ENCODE measurements at places on chromosomes 4 and X.

GRCh38 chr4:26682436-26682835 is 98.6 kb downstream of the TBC1D19 start:
- no peak for DNase-seq

- no peak for DNase-seq
Measured at GRCh38 chr4:13176741-13177142, 307.4 kb downstream of the RAB28 start.

DNA sequence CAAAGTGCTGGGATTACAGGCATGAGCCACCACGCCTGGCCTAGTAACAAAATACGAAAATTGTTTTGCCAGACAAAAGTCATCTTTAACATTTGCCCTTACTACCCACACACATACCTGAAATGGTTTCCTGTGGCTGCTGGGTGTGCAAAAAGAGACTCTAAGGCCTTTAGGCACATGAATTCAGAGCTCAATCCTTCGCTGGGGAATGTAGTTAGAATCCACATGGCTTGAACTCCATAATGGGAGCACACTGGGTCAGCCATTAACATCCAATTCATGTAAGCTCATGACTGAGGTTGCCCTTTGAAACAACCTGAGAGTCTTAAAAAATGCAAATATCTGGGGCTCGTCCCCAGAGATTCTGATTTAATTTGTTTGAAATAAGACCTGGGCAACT is 87.8 kb downstream of the HPGD start:
- DNase-seq: no peak

GRCh38 chr4:180422989-180423711 is 1820.1 kb upstream of the TENM3 start:
- no peak for DNase-seq

DNA sequence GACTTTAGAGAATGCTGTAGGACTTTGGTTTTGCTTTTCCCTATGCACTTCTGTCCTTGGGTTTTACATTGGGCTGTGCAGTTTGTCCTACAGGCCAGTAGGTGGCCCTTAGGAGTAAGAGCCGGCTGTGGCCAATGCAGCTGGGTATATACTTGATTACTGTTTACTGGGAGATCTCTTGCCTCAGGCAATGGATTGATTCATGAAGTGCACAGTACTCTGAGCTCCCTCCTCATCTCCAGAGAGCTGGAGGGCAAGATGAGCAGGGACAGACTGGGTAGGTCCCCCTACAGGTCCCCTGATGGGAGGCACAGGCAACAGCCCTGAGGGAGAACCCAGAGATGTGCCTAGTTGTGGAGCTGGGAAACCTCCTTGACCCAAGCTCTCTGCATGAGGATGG is 103.8 kb upstream of the QRFPR start:
- no peak for DNase-seq

GRCh38 chr4:84680956-84681355 is 98.0 kb downstream of the CDS1 start:
- no peak for DNase-seq

GRCh38 chr4:162149644-162150043 is 14.2 kb downstream of the FSTL5 start:
- DNase-seq: no peak

DNA sequence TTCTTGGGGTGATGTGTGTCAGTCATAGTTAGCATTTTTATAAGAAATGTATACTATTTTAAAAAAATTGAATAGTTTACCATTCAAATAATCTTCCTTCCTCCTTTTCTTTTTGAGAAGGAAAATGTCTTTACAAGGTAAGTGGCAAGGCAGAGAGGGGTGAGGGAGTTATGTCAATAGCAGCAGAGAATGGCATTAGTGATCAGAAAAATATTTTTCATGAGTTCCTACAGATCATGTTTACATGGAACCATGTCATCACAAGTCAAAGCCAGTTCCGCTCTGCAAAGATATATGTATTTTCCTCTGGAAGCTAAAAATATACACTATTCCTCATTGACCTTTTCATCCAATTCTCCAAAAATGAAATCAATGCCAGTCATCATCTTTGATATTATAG is 67.3 kb downstream of the PTPN13 start:
- no peak for DNase-seq

- no peak for DNase-seq
Measured at GRCh38 chrX:2701600-2701999, 10.5 kb downstream of the CD99 start.

DNA sequence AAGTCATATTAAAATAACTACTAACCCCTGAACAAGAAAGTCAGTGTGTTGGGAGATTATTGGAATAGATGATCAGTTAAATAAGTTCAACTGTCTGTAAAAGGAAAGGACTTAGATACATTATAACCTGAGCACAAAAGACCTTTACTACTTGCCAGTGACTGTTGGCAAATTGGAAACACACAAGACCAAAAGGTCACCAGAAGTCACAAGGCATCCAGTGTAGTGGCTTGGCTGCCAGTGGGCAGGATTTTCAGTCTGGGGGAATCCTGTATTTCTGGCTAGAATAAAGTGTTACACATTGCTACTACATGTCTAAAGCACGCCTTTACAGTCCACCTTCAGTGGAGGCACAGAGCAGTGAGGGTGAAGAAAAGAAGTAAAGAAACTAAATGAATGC is 108.3 kb upstream of the AR start:
- DNase-seq: no peak

DNA sequence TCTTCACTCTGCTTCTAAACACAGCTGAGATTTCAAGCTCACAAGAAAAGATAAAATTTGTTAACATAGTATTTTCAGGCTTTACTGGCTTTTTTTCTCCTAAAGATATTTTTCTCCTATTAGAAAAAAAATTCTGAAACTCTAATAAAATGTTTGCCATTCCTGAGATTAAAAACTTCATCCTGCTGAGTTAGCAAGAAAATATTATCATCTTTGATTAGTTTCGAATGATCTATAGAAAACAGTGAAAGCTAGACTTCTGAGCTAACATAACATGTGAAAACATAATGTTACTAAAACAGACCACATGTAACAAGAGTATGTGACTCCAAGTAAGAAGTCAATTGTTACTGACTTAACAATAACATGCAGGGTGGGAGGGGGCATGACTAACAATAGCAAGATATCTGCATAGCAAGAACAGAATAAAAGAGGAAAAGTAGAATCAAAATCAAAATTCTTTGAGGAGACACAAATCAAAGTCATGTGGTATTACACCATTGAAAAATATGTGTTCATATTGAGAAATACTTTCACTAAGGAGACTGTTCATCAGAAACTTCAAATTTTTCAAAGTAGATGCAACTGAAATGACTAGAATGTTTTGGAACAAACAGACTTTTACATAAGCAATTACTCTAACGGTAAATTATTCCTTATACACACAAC is 14.5 kb downstream of the TBCK start:
- DNase-seq: no peak

- no peak for DNase-seq
Measured at GRCh38 chr4:13067077-13067476, 417.1 kb downstream of the RAB28 start.

DNA sequence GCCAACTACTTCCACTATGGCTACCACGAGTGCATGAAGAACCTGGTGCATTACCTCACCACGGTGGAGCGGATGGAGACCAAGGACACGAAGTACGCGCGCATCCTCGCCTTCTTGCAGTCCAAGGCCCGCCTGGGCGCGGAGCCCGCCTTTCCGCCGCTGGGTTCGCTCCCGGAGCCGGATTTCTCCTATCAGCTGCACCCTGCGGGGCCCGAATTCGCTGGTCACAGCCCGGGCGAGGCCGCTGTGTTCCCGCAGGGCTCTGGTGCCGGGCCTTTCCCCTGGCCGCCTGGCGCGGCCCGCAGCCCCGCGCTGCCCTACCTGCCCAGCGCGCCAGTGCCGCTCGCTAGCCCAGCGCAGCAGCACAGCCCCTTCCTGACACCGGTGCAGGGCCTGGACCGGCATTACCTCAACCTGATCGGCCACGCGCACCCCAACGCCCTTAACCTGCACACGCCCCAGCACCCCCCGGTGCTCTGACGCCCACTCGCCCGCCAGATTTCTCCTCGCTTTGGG is 2.1 kb downstream of the HELT start:
- no peak for DNase-seq

GRCh38 chr4:90118527-90119195 is 8.5 kb upstream of the CCSER1 start:
- no peak for DNase-seq

DNA sequence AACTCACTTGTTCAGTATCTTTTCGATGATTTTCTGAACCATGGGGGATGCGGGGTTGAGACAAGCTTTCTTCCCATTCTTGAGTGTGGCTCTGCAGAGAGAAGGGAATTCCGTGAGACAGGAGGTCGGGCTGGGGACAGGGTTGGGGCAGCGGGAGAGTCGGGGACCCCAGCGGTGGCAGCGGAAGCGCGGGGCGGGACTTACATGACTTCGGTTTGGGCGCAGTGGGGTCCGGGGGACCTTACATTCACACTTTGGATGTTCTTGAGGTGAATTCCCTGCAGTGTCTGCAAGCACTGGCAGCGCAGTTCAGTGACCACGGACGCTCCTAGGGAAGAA is 434 bp downstream of the CXCL3 start:
- DNase-seq: no peak

DNA sequence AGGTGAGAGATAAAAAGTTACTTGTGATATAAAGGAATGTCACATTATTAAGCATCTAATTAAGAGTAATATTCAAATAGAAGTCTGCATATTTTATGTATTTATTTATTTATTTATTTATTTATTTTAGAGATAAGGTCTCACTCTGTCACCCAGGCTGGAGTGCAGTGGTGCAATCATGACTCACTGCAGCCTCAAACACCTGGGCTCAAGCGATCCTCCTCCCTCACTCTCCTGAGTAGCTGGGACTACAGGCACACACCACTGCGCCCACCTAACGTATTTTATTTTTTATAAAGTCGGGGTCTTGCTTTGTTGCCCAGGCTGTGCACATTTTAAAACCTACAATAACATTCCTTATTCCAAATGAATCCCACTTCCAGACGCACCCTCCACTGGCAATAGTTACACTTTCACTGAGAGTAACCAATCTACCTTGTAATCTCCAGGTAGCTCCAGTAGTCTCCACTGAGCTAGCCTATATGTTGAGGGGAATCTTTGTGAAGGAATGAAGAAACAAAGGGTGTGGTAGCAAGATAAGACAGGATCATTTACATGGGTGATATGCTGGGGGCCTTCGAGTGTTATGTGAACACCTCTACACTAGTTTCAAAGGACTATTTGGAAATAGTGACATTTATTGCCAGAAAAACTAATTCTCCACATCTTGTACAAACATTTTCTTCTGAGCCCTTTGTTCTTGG is 11.9 kb downstream of the SH3D19 start:
- DNase-seq: no peak

DNA sequence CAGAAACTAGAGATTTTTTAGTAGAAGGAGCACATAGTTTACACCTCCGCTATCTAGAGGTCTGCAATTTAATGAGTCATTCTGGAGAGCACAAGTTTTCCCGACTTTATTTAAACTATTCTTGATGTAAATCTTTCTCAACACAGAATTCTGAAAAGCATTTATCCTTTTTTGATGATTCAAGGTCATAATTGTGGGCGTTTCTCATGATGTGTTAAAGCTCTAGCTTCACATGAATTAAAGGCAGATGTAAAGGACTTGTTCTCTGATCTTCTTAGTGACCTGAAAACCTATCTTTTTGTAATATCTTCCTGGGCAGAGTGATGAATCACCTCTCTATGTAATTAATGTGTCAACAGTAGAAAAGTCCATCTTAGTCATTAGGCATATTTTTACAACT is 128.8 kb downstream of the COMMD8 start:
- no peak for DNase-seq

DNA sequence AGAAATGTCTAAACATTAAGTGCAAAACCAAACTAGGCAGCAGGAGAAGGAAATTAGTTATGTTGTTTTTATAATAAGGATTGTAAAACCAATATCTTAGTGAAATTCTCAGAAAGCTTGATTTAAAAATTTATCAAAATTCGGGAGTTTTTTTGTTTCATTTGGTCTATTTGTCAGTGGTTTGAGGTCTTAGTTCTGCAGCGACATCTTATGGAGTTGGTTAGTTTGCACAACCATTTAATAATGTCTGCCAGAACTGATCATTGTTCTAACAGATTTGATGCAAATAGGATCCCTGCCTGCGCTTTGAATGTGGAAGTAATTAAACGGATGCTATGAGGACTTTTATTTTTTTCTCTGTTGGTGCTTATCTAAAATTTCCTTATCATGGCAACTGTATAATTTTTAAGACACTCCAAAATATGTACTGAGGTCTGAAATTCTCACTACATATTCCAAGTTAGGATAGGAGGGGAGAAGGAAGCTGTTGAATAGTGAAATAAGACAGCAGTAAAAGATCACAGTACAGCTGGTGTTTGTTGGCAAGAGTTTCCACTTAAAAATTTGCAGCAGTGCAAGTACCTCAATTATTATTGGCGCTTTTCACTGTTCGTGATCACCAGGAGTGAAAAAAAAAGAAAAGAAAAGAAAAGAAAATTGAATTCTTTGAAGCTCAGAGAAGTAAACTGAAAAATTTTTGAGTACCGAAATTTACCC is 2521.4 kb downstream of the ARAP2 start:
- DNase-seq: no peak

GRCh38 chr4:110154582-110154981 is 43.8 kb downstream of the ELOVL6 start:
- DNase-seq: no peak

DNA sequence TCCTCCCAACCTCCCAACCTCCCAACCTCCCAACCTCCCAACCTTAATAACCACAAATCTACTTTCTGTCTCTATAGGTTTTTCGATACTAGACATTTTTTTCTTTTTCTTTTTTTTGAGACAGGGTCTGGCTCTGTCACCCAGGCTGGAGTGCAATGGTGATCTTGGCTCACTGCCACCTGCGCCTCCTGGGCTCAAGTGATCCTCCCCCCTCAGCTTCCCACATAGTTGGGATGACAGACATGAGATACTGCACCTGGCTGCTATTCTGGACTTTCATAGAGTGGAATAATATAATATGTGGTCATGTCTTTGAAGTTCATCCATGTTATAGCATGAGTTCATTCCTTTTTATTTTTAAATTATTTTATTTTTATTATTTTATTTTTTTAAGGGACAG is 39.5 kb upstream of the ZFX start:
- DNase-seq: no peak

GRCh38 chr4:63493265-63493664 is 916.0 kb downstream of the TECRL start:
- DNase-seq: no peak

DNA sequence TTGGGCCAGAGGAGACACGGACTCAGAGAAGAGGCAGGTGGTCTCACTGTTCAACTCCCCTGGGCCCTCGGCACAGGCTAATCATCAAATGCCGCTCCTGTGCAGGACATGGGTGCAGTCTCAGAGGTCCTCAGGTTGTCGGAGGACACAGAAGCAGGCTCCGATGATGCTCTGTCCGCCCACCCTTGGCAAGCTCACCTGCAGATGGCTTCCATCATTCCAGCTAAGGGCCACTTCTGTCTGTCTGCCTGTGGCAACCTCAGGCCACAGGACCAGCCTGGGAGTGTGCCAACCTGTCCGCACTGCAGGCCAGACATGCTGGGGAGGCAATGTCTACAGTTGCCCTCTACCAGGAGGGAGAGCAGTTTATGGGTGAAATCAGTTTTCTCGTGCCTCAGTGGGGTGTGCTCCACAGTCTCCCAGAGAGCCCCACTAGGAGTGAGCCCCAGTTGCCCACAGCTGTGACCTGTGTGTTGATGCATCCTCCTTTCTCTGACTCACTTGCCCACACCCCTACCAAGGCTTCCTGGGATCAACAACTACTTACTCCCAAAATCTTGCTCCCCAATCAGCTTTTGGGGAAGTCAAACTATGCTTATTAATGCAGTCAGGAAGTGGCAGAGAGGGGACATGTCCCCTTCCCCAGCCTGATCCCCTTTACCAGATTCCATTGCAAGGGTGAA is 55.9 kb downstream of the HTRA3 start:
- no peak for DNase-seq

Data from activated CD8-positive, alpha-beta memory T cell treated with anti-CD3 and anti-CD28 coated beads for 4 hours (primary cell).